NCI-H526 treated with DMSO at 0.1 percent for 48 hours (cell line): ENCODE measurements at places on chromosomes 2 and 18.

DNA sequence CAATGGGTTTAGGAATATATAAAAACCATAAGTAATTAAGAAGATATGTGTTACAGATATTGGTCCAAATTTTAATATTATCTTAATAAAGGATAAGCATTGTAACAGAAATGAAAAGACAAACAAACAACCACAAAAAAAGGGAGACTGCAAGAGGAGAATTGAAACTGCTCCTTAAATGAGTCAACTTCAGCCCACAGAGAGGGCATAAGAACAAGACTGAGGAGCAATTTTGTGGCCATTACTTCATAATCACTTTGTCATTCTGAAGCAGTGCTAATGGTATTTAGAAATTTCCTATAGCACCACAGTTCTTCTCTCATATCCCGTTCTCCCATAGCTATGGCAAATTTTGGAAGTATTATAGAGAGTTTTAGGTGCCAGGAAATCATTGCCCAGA lies 193.2 kb upstream of the HNMT start:
- DNase-seq = no peak

DNA sequence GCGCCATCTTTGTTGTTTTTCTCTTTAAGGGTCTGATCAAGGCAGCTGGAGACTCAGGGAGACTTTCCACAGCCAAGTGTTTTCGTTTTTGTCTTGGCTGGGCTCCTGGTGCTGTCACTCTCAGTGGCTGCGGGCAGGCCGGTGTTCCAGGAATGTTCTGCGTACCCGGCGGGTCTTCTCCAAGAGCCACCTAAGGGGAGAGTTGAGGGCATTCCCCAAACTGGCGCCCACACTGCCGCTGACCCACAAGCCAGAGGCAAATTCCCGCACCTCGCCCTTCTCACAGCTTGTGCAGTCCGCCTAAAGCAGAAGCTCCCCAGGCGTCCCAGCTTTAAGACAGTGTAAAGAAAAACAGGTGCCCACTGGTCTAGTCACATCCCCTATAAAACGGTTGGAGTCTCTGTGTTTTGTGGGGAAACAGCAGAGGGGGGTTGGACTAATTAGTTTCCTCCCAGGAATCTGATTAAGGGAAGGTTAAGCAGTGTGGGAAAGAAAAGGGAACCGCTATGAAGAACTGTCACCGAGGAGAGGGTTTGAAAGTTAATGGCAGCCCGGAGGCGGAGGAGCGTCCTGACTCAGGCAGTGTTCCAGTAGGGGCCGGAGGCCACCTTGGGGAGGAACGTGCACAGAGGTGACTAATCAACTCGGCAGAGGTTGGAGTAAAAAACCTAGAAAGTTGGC lies 224.5 kb downstream of the SLC4A3 start:
- no peak for DNase-seq

DNA sequence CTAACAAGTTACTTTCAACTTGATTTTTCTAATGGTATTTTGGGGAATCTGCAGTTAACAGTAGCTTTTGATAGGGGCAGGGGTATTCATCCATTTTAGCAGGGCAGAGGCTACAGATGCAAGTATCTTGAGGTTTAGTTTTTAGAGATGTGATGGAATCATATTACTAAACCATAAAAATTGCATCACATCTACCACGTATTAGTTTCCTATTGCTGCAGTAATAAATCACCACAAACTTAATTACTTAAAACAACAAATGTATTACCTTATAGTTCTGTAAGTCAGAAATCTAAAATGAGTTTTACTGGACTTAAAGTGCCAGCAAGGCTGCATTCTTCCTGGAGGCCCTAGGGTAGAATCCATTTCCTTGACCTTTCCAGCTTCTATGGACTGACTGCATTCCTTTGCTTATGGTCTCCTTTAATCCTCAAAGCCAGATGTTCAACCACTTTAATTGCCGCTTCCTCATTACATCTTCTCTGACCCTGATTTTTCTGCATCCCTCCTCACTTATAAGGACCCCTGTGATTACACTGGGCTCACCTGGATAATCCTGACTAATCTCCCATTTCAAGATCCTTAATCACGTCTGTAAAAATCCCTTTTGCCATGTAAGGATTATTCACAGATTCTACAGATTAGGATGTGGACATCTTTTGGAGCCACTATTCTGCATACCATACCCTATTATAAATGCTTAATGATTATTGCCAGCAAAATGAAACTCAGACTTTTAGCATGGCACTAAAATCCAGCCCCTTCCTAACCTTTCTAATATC lies 21.9 kb upstream of the EXOC6B start:
- DNase-seq = no peak

GRCh38 chr18:5370332-5370731 lies 74.8 kb upstream of the ZBTB14 start:
- DNase-seq = no peak

DNA sequence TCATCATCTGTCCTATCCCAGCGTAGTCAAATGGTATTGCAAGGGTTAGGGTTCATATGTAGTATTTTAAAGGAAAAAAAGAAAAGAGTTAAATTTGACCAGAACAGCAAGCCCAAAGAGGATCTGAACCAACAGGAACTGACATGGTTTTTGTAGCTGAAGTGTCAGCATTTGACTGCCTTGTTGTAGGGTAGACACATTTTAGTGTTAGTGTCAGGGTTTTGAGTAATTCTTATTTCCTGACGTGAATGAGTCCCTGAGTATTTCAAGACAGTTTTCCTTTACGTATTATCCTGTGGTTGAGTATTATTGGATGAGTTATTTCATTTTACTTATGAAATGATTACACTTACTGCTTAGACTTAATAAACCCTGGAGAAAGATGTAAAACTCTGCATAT lies 173.3 kb upstream of the ZEB2 start:
- DNase-seq = no peak

DNA sequence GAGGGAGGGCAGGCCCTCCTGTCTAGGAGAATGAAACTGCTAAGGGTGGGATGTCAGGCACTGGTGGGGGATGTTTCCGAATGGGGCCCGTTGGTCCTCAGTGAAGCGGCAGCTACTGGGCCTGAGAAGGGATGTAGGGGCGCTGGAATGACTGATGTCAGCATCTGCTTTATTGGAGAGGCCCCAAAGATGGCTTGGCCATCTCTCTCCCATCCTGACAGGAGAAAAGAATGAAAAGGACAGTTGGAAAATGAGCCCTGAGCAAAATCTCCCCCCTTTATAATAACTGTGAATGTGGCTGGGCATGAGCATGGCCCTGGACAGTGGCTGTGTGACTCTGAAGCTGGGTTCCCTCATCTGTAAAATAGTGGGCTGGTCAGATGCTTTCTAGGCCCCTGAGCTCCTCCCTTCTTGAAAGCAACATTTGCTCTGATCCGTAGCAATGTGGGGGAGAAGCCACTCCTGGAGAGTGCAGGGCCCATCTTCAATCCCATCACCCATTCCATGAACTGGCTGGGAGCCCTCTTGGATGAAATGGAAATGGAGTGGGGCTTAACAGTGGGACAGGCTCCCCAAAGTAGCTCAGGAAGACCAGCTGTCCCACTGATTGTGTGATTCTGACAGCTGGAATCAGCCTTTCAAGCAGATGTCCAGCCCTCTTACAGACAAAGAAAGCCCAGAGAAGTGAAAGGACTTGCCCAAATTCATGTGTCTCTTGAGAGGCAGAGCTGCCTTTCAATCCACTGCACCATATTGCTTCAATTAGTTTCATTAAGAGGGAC lies 232.7 kb upstream of the SMAD2 start:
- no peak for DNase-seq

DNA sequence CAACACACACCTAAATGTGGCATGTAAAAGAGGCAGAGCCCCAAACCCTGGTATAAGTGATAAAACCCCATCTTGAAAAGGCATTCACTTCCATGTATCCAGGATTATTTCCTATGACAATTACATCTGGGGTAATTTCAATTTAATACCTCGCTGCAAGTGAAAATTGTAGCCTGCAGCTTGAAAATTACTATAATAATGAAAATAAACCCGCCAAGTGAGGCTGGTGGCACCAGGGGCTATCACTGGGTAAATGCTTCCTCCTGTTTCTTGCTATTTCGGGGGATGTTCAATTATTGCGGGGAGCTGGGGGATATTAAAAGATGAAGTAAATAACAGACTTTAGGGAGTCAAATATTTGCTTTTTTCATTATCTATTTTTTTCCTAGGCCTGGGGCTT lies 159.5 kb upstream of the CAPN13 start:
- no peak for DNase-seq

GRCh38 chr2:39778233-39778632 lies 825 bp downstream of the THUMPD2 start:
- no peak for DNase-seq

- DNase-seq = no peak
Measured at GRCh38 chr2:181944164-181944913, 41.3 kb upstream of the PPP1R1C start.

GRCh38 chr2:9755638-9756037 lies 87.6 kb upstream of the TAF1B start:
- DNase-seq = no peak

DNA sequence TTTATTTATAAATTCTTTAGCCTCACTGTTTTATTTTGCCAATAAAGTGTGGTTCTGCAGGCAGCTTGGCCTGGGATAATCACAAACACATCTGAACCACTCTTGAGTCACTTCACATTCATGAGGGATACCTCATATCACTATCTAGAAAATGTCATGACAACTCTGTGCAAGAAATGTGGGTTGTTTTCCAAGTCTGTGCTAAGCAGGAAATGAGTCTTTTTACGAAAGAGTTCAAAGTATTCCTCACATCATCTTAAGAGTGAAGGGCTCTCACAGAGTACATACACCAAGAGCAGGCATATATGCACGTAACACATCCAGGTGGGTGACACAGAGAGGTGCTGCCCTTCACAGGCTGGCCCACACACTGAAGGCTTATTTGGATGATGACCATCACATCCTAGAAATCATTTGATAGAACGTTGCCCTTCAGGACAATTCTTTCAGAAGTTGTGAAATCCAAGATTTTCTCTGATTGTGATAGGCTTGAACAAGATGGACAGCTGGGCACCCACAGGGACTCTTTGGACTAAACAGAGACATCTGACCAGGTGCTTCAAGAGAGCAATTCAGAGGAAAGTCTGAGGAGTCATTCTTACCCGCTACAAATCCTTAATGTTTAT lies 811.1 kb upstream of the LRATD1 start:
- no peak for DNase-seq

- no peak for DNase-seq
Measured at GRCh38 chr18:54671291-54671881, 80.3 kb downstream of the DYNAP start.

DNA sequence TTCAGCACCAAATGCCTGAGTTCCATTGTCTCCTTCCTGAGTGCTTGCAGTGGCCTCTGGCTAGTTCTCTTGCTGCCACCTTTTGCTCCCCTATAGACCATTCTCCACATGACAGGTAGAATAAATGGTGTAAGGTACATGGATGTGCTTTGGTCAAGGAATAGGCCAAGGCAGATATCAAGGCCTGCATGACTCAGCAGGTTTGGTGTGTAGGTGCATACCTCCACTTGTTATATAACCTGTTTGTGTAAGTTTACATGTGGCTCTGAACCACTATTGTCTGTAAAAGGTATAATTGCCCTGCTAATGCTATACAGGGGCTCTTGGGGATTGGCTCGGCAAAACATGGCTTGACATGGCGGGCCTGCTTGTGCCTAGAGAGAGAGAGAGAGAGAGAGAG lies 143.5 kb downstream of the KLHL14 start:
- no peak for DNase-seq

- DNase-seq = peak; percentile 62
Measured at GRCh38 chr2:174336501-174337336, 2.0 kb downstream of the SP9 start.

DNA sequence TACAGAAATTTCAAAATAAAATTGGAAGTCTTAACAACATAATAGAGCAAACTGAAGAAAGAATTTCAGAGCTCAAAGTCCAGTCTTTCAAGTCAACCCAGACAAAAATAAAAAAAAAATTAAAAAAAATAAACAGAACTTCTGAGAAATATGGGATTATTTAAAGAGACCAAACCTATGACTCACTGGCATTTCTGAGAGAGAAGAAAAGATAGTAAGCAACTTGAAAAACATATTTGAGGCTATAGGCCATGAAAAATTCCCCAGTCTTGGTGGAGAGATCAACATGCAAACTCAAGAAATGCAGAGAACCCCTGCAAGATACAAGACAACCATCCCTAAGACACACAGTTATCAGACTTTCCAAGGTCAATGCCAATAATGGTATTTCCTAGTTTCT lies 167.4 kb downstream of the RNF144A start:
- DNase-seq = no peak

DNA sequence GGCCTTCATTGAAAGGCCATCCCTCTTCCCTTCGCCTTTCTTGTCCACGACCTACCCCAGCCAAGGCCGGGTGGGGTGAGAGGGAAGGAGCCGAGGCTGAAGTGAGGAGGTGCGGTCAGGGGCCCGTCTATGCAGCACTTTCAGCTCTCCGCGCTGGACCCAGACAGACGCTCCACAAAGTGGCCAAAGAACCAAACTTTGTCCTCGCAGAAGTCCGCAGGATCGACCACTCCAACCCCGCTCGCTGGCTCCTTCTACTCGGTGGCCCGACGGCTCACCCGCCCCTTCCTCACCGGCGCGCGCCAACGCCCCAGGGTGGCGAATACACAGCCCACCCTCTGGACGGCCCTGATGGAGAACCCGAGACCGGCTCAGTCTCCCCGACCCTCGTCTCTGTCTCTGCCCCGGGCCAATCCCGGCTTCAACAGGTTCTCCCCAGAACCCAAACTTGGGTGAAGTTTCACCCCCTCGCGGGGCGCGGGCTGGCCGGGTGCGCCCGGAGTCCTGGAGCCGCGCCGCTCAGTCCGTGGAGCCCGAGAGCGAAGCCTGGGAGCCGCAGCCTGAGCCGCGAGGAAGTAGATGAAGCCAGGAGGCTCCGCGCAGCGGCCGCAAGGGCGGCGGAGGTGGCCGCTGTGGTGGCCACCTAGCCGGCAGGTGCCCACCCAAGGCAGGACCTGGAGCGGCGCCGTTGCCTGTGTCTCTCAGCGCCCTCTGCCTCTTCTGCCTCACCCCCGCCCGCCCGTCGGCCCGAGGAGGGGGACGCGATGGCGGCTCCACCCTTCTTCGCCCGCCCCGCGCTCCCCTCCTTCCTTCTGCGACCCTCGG lies 26.7 kb upstream of the ALPP start:
- no peak for DNase-seq

- no peak for DNase-seq
Measured at GRCh38 chr2:40877734-40878288, 425.9 kb upstream of the SLC8A1 start.

DNA sequence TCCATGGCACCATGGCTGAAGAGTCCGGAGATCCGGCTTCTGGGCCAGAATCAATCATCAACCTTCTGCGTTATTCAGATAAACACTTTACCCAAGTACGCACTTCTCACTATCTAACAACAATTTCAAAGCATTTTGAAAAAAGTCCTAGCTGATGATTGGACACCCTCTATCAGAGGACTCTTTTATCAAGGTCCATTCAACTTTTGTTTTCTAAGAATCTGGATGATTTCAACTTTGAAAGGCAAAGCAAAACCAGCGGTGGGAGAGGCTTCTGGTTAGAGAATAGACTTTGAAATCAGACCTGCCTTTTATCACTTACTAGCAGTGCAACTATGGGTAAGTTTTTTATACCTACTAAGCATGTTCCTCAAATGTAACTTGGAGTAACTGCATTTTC lies 293.6 kb upstream of the TNP1 start:
- no peak for DNase-seq

GRCh38 chr2:226969417-226970080 lies 133.7 kb downstream of the RHBDD1 start:
- no peak for DNase-seq

GRCh38 chr18:13103366-13103765 lies 112.2 kb downstream of the CEP192 start:
- no peak for DNase-seq
